Activated naive CD4-positive, alpha-beta T cell (primary cell): ENCODE measurements at places on chromosomes 1 and 21.

- no peak for DNase-seq
Measured at GRCh38 chr1:145782272-145783099, 41.4 kb downstream of the RNF115 start.

GRCh38 chr1:165456861-165457260 lies 11.9 kb upstream of the RXRG start:
- DNase-seq = no peak

DNA sequence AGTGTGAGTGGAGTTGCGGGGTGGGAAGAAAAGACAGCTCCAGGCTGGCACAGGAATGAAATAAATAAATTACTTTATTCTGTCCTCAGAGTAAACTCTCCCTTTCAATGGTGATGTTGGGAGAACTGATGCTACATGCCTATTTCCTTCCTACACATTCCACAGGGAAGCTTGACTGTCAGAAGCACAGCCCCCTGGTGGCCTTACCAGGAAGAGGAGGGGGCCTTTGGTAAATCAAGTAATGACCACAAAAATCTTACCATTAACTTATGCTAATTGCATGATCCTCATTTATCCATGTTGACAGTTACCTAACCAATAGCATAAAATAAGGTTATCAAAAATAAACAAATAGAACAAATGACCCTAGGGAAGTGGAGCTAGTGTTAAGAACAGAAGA lies 605.0 kb upstream of the PKN2 start:
- DNase-seq = no peak

- DNase-seq = no peak
Measured at GRCh38 chr1:109579491-109579890, 31.1 kb downstream of the GNAI3 start.

DNA sequence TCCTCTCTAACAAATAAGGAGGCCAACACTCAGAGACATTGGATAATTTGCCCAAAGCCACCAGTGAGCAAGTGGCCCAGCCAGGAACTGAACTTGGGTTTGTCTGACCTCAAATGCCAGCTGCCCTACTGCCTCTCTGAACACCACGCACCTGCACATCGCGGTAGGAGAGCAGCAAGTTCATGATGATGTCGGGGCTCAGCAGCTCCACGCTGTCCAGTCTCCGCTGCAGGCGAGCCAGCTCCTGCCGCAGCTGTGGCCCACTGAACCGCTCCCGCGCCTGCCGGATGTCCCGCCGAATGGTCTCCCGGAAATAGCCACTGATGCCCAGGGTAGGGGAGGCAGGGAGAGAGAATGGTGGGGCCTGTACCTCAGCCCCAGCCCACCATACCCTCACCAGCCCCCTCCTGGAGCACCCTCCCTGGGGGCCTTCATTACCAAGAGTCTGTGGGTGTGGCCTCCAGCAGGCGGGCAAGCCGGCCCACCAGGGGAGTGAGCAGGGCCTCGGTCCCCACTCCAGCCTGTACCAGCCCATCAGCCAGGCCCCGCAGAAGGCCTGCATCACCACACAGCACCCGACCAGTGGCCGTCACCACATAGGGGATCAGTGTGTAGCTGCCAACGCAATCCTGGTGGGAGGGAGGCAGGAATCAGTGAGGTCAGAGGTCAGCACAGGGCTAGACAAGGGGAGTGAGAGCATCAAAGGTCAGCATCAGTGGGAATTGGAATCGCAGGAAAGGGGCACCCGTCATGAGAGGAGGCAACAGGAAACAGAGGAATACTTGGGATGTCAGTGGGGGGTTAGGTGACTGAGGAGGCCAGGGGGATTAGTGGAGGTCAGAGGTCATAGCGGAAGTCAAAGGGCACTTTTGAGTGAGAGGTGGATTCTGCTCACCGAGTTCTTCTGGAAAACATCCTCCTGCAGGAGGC lies 2.7 kb downstream of the MAP3K6 start:
- DNase-seq = no peak

GRCh38 chr1:193060406-193060805 lies 994 bp downstream of the RO60 start:
- DNase-seq = no peak

DNA sequence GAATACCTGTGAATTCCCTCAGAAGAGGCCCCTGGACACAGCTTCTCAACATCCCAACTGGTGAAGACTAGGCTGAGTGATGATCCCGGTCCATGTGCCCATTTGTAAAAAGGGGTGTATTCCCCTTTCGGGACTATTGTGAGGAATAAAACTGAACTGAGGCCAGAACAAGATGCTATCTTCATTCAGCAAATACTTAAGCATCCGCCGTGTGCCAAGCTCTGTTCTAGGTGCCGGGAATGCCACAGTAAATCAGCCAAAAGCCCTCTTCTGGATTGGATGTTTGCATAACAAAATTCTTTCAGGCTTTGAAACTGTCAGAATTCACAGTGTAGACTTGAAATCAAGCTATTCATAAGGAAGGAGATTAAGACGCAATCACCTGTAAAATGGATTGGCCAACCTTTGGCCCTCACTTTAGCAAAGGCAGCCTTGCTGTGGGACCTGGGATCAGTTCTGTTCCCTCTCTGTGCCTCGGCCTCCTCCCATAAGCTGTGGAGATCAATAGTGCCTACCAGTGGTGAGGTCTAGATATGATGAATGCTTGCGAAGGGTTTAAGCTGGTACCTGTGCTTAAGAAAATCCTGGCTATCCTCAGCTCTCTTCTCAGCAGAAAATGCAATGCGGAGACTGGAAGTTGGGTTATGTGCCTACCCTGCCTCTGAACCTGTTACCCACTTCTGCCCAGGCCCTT lies 1.8 kb downstream of the ALPL start:
- no peak for DNase-seq

DNA sequence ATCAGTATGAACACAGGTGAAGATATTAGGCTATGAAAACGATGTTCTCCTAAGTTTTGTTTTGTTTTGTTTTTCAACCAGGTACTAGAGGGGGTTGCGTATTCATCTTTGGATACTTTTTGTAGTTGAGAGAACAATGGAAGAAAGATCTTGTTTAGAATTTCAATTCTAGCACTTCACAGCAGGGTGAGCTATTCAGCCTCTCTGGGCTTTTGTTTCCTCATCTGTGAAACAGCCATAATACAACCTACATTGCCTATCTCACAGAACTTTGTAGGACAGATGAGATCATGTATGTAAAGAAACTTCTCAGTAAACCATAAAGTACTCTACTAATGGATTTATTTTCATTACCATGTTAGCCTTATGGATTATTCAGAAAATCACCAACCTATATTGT lies 199.5 kb downstream of the GPATCH2 start:
- no peak for DNase-seq

DNA sequence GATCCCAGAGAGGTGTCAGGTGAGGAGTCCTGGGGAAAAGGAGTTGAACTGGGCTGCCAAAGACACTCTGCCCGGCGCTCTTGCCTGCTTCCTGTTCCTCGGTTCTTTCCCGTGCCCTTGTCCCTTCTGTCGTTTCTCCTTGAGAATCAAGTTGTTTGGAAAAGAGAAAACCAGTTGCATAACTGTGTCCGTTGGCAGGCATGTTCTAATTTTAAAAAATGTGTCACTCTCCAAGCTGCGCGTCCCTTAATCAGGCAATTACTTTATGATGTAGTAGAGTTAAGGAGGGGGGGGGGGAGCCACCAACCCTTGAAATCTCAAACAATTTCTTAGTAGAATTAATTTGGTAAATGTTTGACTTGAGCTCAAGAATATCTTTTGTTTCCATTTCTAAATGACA lies 105.9 kb upstream of the IGSF21 start:
- no peak for DNase-seq

DNA sequence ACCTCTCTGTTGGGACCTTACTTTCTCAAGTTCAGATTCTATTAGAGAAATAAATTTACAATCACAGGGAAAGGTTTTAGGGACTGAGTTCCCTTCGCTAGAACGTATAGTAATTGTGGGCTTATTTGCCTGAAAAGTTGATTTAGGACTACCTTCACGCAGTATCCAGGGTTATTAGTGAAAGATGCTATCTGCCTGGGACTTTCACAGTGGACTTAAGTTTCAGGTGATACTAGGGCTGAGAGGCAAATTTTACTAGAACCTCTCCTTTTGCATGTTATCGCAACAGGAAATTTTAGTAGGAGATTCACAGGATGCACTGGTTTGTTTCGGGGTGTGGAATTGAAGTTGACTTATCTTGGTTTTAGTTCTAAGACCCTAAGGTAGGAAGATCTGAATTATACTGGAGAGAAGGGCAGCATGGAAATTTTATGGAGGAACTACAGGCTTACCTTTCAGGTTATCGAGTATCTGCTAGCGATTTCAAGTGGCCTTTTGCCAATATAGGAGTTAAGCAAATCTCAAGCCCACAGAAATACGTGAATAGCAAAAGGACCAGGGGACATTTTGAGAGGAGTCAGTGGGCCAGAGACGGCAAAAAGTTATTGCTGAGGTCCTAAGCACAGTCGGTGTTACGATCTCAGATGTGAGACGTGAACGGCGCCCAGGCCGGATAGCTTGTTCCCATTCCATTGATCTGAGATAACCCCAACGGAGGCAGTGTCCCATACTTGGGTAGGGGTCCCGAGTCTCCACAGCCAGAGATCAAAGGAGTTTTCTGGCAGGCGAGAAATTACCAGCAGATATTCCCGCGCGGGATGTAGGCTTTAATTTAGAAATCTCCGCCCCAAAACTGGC lies 723 bp upstream of the GNAI3 start:
- no peak for DNase-seq

GRCh38 chr1:15014516-15014915 lies 139.0 kb upstream of the TMEM51 start:
- no peak for DNase-seq

- DNase-seq = no peak
Measured at GRCh38 chr1:229094476-229095311, 176.2 kb upstream of the RAB4A start.

- no peak for DNase-seq
Measured at GRCh38 chr21:38898422-38899096, 92.8 kb downstream of the ETS2 start.

- no peak for DNase-seq
Measured at GRCh38 chr1:153404086-153404635, 12.2 kb upstream of the S100A7A start.

DNA sequence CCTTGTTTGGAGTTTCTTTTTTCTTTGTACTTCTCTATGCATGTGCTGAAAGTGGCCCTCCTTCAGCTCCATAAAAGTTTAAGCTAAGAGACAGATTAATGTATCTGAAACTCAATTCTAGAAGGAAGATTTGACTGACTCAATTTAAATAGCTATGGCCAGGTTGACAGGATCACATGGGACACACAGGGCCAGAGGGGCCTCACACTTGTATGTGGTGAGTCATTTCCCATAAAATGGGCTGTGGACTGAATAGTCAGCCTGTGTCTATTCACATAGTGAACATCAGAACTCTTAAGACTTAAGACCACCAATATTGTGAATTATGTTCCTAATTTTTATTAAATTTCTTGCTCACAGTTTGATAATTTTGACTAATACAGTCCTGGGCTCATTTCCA lies 45.7 kb upstream of the DEPDC1 start:
- DNase-seq = no peak

GRCh38 chr1:118979754-118980575 lies 8.2 kb downstream of the TBX15 start:
- DNase-seq = no peak

GRCh38 chr1:8554956-8555534 lies 237.1 kb downstream of the SLC45A1 start:
- no peak for DNase-seq

DNA sequence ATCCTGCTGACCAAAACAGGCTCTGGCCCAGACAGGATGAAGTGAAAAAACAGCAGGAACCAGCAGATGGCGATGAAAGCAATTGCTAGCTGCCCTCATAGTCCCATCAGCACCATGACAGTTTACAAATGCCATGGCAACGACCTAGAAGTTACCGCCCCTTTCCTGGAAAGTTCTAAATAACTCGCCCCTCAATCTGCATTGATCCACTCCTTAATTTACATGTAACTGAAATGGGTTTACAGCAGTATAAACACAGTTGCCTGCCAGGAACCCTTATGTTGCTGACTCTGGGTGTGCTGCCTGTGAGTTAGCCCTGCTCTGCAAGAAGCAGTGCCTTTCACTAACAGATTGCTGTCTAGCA lies 65.5 kb upstream of the CR1L start:
- DNase-seq = no peak

GRCh38 chr21:46286648-46287002 lies 483 bp downstream of the YBEY start:
- no peak for DNase-seq

DNA sequence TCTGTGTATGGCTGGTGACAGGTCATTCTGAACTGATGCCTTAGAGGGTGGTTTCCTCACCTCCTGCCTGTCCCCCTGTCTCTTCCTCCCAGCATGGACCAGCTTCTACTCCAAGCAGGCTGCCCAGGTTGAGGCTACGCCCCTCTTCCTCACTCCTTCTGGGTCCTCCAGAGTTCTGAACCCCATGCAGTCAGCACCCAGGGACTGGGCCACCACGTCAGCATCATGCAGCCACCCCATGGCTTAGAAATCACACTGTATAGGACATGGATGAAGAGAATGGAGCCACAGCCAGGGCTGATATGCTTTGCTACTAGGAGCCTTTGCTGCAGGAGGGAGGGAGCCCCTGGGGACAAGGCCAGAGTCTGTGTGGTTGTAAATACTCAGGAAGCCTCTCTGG lies 8.3 kb downstream of the FOXO6 start:
- no peak for DNase-seq

DNA sequence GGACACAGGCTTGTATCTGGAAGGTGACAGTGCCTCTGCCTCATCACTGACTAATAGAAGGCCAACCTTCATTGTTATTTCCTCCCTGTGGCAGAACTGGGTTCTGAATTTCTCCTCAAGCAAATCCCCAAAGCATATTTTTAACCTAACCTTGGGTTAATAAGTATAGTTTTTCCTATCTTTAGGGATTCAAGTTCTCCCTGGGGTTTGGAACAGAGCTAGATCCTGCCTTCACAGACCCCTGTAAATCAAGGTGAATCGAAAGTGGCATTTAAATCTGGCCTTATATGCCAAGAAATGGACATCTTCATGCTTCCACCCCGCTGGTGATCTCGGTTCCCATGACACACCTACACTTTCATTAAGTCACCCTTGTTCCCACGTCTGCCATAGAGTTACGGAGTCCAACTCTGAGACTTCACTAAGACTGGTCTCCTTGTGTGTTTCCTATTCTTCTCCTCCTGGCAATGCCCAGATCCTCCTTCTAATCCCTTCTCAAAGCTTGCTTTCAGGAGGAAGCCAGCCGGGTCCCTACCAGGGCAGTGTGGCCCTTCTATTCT lies 4.3 kb upstream of the CHI3L2 start:
- no peak for DNase-seq

DNA sequence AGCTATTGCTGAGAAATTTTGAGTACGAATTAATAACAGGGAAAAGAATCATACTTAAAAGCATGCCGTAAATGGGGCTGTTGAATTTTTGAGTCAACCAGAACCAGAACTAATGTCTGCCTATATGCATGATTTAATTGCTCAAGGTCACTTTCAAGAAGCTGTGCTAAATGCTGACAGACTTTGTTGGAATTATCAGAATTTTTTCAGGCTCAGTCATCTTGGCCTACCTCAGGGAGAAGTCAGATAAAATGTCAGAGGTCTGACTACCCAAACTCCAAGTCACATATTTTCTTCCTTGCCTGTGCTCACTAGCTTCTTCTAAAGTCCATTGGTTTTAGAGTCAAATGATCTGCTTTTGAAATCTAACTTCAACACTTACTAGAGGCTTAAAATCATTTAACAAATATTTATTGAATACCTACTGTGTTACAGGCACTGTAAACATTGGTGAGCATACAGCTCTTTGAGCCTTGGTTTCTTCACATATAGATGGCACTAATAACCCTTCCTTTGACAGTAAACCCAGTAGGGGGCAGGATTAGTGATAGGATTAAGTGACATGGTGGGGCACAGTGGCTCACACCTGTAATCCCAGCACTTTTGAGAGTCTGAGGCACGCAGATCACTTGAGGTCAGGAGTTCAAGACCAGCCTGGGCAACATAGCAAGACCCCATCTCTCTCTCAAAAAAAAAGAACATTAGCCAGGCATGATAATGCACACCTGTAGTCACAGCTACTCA lies 121.2 kb upstream of the SLC44A3 start:
- no peak for DNase-seq
